ENCODE measurements at places on chromosomes 5 and 9.
A peak's percentile ranks its signal among the peaks of the same experiment; 100 is the strongest.

DNA sequence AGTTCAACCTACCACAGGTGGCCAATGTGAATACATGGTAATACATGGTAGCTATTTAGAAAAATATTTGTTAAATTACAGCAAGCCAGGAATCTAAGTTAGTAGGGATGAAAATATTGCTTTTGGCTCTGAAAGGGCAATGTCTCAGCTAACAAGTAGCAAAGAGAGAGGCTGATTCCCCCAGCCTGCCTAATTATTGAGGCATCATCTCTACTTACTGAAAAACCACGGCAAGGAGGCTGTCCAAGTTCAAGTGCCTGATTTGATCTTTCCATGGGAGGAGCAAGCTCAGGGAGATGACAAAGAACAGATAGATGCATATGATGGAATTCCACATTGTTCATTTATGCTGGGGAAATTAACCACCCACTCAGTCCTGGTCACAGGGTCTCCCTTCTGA, 28.7 kb upstream of the UBTD2 start:
- peak; percentile 27 for DNase-seq

DNA sequence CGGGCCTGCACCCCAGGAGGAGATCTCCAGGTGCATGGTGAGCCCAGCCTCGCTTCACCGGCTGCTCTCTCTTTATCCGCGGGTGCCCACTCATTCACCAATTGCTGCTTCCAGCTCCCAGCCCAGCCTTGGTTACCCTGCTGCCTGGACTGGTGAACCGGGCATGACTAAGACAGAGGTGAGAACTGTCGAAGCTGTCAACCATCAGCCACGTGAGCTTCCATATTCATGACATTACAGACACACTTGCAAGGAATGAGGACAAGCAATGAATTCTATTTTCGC, 220.5 kb downstream of the ROR2 start:
- DNase-seq, result no peak

- no peak for DNase-seq
Measured at GRCh38 chr5:26649000-26649399, 389.4 kb downstream of the CDH9 start.

DNA sequence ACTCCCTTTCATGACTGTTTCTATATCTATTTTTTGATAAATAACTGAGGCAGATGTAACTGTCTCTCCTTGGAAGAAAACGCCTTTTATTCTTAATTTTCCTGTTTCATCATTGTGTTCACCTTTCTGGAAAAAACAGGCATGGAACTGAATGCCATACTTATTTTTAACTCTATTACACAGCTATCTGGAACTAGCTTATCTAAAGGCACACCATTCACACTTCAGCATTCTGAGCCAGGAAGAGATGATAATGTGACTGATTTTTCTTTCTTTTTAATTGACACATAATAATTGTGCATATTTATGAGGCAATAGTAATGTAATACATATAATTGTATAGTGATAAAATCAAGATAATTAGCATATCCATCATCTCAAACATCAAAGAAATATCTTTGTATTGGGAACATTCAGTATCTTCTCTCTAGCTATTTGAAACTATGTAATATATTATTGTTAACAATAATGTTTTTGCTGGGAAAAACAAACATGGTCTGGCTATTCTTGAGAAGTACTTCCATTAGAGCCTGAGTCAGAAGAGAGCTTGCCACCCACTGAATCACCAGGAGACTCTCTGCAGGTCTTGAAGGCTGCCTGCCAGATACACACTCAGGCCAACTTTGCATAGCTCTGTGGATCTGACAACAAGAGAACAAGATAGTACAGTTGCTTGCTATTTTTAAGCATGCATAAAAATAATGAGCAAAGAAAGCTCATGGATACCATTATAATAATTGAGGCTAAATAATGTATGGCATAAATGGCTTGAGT, 501.0 kb upstream of the EDIL3 start:
- DNase-seq, result no peak

DNA sequence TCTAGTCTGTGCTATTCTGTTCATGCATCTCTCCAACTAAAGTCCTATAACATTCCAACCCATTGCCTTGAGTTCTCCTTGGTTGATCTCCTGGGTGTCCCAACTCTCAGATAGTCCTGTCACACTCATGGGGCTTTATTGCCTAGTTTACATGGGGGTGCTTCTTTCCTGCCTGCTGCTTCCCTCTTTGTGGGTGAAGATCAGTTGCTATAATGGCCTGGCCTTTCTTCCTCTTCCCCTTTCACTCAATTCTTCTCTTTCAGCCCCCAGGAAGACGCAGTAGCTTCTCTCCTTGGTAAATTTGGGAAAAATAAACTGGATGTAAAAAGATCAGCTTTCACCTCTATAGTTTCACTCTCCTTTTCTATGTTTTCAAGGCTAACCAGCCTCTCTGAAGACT, 66.5 kb downstream of the PTCD2 start:
- DNase-seq, result no peak

Data from COLO829 (cell line).